ENCODE measurements at places on chromosomes 1 and 21.

DNA sequence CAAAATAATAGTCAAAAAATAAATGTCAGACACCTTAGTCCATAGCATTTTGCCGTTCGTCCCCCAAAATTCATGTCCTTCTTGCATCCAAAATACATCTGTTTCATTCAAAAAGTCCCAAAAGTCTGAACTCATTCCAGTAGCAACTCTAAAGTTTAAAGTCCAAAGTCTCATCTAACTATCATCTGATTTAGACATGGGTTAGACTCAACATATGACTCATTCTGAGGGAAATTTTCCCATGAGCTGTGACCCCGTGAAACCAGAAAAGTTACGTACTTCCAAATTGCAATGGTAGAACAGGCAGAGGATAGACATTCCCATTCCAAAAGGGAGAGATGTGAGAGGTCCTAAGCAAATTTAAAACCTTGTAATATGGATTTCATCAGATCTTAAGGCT, 48.6 kb upstream of the CACHD1 start:
- no peak for ATAC-seq

- peak; percentile 57 for ATAC-seq
These were observed 46.5 kb downstream of the RAP1GAP start for GRCh38 chr1:21622466-21623315.

GRCh38 chr21:26539566-26539965, 33.5 kb downstream of the CYYR1 start:
- no peak for ATAC-seq

DNA sequence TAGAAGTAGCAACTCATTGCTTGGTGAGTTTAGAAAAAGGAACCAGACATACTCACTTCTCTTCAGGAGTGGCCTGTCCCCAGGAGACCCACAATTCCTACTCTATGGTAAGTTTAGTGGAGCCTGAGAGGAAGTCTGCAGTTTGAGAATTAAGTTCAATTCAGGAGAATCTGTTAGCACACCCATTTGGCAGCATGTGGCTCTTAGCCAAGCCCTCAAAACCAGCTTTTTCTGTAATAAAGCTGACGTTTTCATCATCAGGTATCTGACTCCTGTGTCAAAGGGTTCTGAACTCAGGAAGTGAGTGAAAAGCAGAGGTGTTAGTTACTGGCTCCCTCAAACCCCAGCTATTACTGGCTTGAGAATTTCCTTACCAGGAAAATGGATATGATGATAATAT, 20.4 kb upstream of the RGS16 start:
- no peak for ATAC-seq

- ATAC-seq, result no peak
These were observed 5.6 kb upstream of the CORT start for GRCh38 chr1:10444248-10444647.

DNA sequence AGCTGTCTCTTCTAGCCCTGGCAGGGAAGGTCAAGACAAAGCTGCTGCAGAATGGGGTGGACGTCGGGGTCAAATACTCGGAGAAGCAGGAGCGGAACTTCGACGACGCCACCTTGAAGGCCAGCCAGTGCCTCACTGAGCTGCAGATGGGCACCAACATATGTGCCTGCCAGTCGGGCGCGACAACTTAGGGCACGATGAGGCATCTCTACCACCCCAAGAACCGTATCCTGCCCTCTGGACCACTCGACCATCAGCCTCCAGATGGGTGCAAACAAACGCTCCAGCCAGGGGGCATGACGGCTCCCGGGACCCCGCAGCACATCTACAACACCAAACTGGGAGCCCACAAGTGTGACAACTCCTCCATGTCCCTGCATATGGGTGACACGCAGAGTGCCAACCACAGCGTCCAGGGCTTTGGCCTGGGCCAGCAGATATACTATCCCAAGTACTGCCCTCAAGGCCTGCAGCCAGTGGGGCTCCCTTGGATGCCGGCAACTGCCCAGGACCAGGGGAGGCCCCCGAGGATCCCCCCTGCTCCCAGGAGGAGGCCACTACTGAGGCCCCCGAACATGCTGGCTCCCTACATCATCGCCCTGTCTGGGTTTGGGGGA, 42.5 kb upstream of the POGK start:
- ATAC-seq, result no peak

GRCh38 chr1:10724052-10724494, 72.4 kb downstream of the CASZ1 start:
- no peak for ATAC-seq

DNA sequence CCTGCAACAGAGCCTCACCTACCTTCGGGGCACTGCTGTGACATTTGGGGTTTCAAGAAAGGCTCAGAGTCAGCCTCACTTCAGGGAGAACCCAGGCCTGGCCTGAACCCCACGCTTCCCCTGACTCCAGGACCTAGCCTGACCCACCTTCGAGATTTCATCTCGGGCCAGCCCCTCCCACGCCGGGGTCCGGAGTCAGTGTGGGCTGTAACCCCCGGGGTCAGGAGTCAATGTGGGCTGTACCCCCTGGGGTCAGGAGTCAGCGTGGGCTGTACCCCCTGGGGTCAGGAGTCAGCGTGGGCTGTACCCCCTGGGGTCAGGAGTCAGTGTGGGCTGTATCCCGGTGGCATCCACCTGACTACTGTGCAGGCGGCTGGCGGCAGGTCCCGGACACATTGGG, 183.0 kb upstream of the RAB4A start:
- no peak for ATAC-seq

DNA sequence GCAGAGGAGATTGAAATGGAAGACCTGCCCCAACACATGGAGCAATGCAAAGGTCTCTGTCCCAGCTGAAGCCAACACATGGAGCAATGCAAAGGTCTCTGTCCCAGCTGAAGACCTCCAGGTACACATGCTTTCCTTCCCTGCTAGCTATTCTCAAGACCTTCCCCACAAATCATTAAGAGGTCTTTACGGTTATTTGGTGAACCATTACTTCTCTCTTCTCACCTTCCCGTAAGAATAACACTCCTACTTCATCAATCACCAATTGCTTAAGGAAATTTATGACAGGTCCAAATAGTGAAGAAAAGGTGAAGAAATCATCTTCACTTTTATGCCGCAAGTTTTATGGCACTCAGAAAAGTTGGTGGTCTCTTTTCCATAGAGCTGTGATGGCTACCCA, 138.8 kb downstream of the NTPCR start:
- no peak for ATAC-seq

GRCh38 chr1:52554267-52554640, 1.4 kb upstream of the TUT4 start:
- ATAC-seq, result no peak

GRCh38 chr1:91643431-91643830, 142.8 kb downstream of the CDC7 start:
- no peak for ATAC-seq

DNA sequence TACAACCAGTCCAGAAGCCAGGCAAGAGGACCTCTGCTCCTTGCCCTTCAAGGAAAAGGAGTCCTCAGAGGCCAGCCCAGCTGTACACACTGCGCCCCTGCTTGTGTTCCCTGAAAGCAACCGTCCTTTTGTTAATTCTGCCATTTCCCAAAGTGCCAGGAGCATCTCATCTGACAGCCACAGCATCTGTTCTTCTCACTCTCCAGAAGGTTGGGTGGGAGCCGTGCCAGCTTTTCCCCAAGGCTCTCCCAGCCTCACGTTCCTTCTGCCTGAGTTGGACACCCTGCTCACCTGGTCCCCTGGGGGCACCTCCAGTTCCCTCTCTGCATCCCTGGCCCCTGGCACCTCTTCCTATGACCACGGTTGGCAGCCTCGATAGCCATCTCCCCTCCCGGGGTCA, 10.5 kb upstream of the CNTN2 start:
- no peak for ATAC-seq

GRCh38 chr1:95018602-95019369, 54.0 kb downstream of the ALG14 start:
- ATAC-seq, result no peak

DNA sequence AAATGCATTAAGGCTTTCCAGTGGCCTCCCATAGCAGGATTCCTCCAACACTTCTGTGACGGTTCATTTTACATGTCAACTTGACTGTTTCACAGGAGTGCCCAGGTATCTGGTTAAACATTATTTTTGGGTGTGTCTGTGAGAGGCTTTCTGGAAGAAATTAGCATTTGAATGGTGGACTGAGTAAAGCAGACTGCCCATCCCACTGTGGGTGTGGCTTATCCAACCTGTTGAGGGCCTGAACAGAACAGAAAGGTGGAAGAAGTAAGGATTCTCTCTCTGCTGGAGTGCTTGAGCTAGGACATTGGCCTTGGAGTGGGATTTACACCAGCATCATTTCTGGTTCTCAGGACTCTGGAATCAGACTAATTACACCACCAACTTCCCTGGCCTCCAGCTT, 85.6 kb downstream of the RGS7 start:
- no peak for ATAC-seq

DNA sequence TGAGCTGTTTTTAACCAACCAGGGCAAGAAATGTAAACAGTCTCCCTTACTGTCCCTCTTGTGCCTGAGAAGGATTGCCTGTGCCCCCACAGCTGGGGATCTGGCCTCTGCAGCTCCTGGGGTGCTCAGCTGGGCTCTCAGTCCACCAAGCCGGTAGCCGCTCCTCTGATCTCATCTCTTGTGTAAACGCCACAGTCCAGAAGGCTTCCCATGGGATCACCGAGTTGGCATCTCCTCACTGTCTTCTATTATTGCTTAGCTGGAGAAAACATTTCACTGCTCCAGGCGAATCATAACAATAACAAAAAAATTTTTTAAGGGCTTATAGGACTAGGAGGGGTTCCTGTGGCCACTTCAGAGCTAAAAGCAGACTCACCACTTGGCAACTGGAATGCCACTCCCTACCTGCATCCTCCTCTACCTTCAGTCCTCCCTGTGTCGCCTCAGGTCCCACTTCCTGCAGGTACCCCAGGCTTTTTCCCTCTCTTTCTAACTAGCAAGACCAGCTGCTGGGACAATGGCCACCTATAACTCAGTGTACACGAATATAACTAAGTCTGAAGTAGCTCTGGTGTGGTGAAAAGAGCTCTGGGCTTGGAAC, 75.8 kb downstream of the ATP1A1 start:
- ATAC-seq, result no peak

GRCh38 chr1:8845104-8846097, 28.0 kb upstream of the RERE start:
- ATAC-seq, result no peak

DNA sequence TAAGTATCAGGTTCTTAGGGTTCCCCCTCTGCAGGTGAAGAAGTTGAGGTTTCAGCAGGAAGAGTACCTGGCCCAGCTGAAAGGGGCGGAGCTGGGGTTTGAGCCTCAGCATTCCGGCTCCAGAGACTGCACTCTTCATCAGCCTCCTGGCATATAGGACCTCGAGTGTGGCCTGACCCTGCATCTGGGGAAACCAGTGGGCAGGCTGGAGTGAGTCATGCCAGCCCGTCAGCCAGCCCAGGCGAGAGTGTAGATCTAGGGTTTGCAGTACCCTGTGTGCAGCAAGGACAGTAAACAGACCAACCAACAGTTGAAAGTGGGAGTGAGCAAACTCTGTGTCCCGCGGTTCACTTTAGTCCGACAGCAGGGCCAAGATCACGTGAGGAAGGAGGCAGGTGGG, 14.1 kb downstream of the MFSD2A start:
- ATAC-seq, result no peak

DNA sequence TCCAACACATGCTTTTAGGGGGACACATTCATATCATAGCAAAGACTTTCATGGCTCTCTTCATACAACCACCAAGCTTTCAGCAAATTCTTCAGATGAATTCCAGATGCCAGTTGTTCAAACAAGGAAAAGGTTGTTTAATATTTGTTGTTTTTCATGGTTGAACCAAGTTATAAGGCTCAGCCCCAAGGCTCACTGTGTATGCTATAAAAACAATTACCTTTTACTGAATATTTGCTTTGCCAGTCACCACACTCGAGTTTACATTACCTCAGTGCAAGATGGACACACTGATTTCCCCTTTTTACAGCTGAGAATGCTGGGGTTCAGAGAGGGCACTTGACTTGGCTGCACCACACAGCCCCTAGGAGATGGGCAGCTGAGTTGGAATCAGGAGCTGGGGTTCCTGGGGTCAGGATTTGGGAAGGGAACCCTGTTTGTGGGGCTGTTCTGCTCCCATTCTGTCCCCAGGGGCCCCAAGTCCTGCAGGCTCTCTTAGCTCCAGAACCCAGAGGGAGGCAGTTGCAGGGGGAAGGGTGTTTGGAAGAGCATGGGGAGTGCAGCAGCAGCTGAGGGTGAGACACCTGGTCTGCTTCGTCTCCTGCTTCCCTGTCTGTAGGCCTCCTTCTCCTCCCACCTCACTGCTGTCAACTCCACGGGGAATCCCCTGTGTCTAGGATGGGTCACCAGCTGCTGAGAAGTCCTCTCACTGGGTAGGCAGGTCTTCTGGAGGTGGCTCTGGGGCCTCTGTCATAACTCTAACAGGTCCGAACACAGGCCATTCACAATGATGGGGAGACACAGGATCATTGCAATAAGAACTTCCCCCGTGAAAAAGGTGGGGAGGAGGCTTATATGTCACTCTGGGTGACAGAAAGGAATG, 12.8 kb upstream of the TMPRSS2 start:
- no peak for ATAC-seq

GRCh38 chr1:19772053-19772452, 27.7 kb downstream of the TMCO4 start:
- ATAC-seq, result no peak

DNA sequence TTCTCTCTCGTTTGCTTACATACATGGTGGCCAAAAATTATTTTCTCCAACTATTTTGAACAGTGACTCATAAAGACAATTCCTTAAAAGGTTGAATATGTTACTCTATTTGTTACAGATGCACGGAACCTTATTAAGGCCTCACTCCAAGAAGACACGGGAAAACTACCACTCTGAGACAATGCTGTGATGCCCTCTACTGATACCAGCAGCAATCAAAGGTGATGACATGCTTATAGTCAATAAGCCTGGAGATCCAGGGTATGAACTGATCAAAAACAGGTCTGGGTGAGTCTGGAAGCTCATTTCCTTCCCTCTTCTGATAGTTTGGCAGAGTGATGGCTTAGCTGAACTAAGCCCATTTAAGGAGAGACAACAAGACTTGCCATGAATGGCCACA, 563.0 kb downstream of the LRRIQ3 start:
- no peak for ATAC-seq

- peak; percentile 40 for ATAC-seq
These were observed 673 bp downstream of the CD46 start for GRCh38 chr1:207752456-207752998.

DNA sequence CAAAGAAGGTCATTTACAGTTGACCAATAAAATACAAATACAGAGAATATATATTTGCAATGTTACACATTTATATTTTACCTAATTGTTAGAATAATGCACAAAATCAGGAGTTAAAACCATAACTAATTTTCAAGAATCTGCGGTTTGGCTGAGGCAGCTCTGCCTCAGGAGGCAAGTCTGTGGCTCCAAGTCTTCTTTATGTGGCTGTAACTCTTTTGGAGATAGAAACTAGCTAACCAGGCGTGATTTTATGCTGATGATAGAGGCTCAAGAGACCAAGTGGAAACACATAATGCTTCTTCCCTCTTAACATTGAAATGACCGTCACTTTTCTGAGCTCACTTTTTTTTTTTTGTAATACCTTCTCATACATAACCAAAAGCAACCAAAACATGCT, 744.7 kb upstream of the CXADR start:
- no peak for ATAC-seq

DNA sequence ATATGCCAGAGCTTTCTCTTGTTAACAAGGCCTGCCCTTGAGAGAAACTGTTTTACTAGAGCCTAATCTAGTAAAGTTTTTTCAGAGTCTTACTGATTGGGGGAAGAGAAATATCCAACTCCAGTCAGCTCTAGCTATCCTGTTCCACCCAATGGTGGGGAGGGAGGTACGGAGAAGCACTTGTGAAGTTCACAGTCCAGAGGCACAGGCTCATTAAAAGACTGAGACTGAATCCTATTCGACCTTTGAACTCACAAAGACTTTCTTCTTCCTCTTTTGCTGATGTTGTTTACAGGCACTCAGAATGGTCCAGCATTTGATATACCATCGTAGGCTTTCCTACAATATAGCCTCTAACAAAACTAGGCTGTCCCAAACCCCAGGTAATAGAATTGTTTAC, 15.5 kb upstream of the SFT2D2 start:
- ATAC-seq, result no peak
